ENCODE measurements at places on chromosomes 5 and 9.
A peak's percentile ranks its signal among the peaks of the same experiment; 100 is the strongest.

DNA sequence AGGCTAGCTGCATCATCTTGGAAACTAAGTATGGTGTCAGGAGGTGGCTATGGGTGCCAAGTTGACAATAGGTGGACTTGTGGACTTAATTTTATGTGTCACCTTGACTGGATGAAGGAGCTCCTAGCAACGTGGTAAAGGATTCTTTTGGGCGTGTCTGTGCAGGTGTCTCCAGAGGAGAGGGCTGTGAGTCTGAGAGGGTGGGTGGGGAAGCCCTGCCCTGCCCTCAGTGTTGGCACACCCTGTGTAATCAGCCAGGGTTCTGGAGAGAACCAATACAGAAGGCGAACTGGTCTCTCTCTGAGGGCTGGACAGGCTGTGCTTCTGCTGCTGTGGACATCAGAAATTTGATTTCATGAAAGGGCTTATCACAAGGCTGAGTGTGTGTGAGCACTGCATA is 61.0 kb downstream of the GTF3C4 start:
- DNase-seq, result no peak

DNA sequence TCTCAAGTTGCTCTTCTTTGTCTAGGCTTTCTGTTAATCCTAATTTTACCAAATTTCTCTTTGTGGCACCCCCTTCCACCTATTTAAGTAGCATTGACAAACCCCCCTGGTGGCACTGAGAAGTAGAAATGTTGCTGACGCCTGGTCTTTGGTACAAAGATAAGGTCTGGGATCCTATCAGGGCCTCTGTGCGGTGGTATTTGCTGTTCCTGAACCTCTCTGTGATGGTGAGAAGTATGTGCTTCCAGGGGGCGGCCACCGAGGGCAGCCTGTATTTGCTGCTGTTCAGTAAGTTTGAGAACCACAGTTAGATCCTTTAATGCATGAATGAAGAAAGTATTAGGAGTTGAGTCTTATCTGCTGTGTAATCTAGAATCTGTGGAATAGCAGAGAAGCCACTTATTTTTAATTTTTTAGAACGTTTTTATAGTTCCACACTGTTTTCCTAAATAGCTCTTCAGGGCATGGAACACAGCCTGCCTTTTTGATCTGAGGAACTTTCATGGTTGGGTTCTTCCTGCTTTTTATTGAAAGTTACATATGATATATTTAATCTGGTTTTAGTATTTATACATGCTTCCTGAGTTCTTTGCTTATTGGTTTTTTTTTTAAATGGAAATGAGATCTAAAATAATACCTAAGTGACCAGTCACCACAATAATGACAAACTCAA is 124.2 kb downstream of the TRIO start:
- no peak for DNase-seq

DNA sequence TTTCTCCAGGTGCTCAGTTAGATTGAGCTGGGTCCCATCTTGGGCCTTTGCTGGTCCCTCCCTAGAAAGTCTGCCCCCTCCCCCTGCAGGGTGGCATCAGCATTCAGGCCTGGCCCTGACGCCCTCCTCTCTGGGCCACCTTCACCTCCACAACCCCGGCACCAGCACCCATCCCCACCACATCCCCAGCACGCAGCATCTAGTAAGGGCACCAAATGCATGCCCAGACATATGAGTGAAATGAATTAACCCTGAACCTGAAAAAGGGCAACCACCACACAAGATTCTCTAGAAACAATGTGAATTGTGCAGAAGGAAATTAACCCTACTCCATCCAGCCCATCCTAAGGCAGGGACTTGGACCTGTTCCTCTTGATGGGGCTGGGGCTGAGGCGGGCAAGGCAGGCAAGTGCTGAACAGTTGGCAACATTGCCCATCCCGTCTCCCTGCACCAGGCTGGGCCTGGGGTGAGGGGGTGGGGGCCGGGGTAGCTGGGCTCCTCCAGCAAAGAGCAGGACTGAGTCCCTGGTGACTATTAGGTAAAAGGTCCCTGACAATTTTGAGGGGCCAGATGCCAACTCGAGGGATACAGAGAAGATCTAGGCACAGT is 125.9 kb downstream of the KCNIP1 start:
- DNase-seq, result no peak

- DNase-seq, result no peak
Measured at GRCh38 chr5:141510850-141511601, 22.1 kb downstream of the PCDHGC5 start.

DNA sequence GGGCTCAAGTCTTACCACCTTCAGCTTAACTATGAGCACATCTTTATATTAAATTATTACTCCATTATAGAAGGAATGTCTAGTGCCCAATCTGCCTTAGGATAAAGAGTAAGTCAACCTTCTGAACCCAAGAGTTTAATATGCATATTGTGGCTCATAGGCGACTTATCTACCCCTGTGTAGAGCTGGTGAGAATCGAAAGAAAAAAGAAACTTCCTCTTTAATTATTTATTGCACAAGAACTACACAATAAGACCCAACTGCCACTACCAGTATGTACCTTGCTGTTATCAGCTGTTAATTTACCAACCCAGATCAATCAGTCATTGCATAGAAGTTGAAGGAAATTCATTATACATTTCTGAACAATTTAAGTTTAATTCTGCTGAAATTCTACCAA is 329.1 kb upstream of the SLC24A2 start:
- DNase-seq, result no peak

GRCh38 chr5:135398855-135399793 is at the start of gene MACROH2A1:
MACROH2A1 (minus strand) TSS chr5:135399231; CDS start chr5:135389093, 10,138 bp downstream.
- peak; percentile 88 for DNase-seq

GRCh38 chr5:79255786-79256557 is 20.0 kb downstream of the JMY start:
- peak; percentile 9 for DNase-seq

DNA sequence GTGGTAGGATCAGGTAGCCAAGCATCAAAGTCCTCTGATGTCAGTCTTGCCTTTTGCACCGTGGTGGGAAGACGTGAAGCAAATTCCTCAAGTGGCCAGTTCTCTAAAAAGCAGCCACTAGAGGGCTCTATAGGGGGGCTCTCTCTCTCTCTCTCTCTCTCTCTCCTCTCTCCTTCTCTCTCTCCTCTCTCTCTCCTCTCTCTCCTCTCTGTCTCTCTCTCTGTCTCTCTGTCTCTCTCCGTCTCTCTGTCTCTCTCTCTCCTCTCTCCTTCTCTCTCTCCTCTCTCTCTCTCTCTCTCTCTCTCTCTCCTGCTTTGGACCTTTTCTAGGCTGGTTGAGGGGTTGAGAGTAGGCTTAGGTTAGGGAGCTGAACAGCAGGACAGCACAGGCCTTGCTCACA is 13.9 kb upstream of the OSMR start:
- no peak for DNase-seq

- no peak for DNase-seq
Measured at GRCh38 chr5:110342683-110343082, 383.8 kb downstream of the TMEM232 start.

- no peak for DNase-seq
Measured at GRCh38 chr5:1540831-1541701, 17.3 kb upstream of the LPCAT1 start.

DNA sequence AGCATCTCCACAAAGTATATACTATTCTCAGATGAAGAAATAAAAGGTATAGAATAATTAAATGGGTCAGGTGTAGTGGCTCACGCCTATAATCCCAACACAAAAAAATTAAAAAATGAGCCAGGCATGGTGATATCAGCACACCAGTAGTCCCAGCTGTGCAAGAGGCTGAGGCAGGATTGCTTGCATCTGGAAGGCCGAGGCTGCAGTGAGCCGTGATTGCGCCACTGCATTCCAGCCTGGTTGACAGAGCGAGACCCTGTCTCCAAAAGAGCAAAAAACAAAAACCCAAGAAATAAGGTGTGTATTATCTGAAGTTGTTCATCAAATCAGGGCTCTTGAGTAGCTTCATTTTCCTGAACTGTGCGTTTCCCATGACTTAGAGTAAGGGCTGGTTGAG is 83.2 kb upstream of the MYO10 start:
- DNase-seq, result no peak

DNA sequence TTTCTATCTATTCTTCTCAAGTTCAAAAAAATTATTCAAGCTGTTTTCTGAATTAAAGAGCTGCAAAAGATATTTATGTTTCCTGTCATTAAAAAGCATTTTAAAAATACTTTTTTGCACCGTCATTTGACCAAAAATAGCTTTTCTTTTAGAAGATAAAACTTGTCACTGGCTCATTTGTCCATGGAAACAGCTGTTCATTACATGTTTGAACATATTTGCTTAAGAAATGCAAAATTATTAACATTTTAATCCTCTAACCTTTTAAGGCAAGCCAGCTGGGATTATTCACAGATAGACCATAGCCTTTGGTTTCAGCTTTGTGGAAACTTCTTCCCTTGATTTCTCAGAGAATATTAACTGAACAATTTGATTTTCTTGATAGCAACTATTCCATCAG is 393.9 kb downstream of the TUSC1 start:
- no peak for DNase-seq

DNA sequence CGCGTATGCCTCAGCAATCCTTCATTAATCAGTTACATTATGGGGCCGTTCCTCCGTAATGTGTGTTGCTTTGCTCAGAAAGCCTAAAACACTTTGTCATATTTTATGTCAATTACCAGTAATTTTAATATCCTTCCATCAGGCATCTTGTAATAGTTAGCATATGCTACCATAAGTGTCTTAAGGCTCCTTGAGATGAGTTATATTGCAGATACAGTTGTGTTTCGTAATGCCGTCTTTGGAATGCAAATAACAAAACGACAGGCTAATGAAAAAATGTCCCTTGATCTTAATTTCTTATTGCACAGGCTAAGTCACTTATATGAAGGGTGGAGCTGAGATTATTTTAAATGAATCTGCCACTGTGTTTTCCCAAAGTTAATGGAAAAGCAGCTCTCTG is 50.5 kb downstream of the TBCA start:
- DNase-seq, result no peak

- no peak for DNase-seq
Measured at GRCh38 chr5:149053072-149053695, 9.7 kb downstream of the SH3TC2 start.

- DNase-seq, result peak; percentile 14
Measured at GRCh38 chr5:116573702-116574366, 789 bp downstream of the SEMA6A start.

Data from stimulated activated CD4-positive, alpha-beta T cell treated with anti-CD3 and anti-CD28 coated beads, Interleukin-2, amount 100 ng/mL, for 24 hours (primary cell).